ENCODE measurements at places on chromosomes 3 and 15.

DNA sequence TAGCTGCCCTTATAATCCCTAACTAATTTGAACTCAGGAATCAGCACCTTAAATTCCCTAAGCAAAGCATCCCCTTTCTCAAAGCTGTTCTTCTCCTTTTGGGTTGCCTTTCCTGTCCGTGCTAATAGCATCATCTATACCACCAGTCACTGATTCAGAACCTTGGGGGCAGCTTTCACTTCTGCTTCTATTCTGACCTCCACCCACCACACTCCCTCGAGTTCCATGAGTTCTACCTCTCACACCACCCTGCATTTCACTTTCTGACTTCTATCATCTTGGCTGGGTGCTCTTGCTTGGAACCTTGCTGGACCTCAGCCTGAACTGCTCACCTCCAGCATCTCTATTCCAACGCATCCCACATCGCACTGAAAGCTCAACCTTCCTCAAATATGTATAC is 55.4 kb upstream of the KCNMB2 start:
- no peak for DNase-seq

DNA sequence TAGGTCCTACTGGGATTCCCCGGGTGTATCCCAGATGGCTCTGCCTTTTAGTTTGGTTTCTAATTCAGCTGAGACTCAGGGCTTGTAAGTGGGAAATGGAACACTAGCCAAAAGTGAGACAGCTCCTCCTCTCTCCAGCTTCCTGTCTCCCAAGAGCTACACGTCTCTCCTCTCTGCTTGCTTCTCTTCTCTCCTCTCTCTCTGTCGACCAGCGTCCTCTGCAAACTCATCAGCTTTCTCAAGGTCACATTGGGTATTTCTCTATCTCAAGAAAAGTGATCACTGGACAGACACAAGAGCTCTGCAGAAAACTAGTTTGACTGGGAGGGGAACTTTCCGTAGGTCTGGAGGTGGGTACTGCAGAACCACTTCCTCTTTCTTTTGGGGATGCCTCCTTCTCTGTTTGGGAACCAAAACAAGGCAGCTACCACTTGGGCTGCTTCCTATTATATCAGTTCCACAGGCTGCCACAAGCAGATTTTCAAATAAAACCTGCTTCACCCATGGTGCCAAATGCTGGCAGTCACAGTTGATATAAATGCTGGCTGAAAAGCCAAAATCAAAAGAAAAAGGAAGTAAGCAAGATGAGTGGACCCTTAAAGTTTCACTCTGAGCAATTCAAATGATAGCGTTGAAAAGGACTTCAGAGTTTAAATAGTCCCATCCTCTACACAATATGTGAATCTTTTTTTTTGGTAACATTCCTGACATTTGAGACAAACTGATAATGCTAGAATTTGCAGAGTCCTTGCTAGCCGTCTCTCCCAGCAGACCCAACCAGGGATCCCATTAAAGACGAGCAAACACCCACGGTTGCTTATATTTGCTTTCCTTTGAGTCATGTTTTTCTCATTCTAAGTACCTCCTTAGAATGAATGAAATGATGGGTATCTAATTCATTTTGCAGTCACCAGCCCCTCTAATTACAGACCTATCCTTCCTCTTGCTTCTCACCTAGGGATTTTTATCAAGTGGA is 7.2 kb upstream of the DYNC1LI1 start:
- no peak for DNase-seq

DNA sequence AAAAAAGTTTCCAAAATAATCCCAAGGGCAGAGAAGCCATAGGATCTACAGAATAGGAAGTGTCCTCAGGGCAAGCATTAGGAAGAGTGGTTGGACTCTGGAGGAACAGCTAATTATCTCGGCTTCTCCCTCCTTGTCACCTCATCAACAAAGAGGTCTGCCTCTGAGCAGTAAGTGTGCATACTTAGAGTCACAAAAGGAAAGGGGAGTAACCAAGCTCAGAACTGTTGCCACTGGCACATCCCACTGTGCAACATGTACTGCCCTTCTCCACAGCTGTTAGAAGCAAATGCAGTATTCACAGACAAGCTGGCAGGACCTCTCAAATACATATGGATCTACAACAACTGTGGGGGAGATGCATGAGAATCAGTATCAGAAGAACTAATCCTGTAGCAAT is 31.5 kb downstream of the NGLY1 start:
- no peak for DNase-seq

- no peak for DNase-seq
These were observed 464.1 kb upstream of the CBLB start for GRCh38 chr3:106332884-106333283.

DNA sequence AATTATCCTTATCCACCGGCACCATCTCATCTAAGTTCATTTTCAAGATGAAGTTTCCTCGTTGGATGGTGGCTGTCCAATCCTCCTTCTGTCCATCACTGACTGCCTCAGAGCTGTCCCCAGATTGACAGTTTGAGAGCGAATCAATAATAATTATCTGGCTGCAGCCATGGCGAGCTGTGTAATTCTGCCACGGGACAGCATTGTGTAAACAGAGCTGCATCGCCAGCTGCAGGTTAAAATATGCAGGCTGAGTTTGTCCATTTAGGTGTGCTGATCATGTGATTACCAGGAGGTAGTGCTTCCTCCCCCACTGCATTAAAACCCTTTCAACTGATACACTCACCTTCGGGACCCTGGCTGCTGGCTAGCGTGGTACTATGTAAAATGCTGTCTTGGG is 461.9 kb upstream of the ONECUT1 start:
- no peak for DNase-seq

GRCh38 chr3:49566312-49566711 is 12.0 kb downstream of the BSN start:
- no peak for DNase-seq

- peak; percentile 67 for DNase-seq
These were observed 255.6 kb downstream of the ZNF621 start for GRCh38 chr3:40780291-40780924.

- no peak for DNase-seq
These were observed 36.2 kb downstream of the GABRB3 start for GRCh38 chr15:26736502-26737248.

DNA sequence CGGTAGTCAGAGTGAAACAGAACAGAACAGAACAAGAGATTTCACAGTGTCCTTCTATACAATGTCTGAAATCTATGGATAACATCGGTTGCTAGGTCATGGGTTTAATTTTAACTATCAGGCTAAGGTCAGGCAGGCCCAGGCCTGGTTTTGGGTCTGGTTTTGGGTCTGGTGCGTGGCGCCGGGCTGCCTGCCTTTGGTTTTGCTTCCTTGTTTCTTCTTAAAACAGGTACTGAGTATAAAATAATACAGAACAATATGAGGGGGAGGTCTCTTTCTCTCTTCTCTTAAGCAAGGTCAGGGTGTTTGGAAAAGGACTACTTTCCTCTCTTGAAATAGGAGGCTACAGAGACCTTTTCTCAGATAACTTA is 1.4 kb downstream of the AEN start:
- no peak for DNase-seq
